ELF-1 (cell line): ENCODE measurements at places on chromosomes 1 and 21.

DNA sequence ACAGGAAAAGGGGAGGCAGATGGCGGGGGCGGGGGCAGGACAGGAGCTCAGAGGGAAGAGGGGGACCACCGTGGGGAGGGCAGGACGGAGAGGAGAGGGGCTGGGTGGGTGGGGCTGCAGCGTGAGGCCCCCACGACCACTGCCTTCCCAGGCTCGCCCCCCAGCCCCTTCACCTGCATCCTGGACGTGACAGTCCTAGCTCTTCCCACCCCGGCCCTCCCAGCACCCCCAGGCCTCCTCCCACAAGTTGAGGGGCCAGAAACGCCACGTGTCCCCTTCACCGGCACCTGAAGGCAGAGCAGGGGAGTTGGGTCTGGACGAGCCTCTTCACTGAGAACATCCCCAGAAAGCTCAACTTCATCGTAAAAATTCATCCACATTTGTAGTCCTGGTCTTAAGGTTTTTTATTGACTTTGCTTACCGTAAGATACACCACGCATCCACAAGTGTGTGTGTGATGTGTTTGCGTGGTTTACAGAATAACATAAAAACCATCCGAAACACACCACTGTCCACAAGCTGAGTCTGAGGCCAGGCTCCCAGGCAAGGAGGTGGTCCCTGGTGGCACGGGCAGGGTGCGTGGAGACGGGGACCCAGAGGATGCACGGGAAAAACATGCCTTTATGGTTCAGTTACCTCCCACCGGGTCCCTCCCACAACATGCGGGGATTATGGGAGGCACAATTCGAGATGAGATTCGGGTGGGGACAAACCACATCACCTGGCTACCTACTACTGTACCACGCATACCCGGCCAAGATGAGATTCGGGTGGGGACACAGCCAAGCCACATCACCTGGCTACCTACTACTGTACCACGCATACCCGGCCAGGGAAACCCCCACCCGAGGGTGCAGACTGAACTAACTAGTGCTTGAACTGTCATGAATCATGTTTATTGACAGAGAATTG lies 13.9 kb upstream of the COL18A1 start:
- no peak for DNase-seq

DNA sequence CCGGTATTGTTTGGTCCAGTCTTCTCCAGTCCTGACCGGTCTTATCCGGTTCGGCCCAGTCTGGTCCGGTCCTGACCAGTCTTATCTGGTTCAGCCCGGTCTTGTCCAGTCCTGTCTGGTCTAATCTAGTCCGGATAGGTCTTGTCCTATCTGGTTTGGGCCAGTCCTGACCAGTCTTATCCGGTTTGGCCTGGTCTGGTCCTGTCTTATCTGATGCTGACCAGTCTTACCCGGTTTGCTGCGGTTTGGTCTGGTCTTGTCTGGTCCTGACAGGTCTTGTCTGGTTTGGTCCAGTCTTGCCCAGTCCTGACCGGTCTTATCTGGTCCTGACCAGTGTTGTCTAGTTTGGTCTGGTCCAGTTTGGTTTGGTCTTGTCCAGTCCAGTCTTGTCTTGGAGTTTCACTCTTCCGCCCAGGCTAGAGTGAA lies 30.1 kb downstream of the DHX9 start:
- DNase-seq = peak; percentile 73

- peak; percentile 91 for DNase-seq
Measured at GRCh38 chr1:42165511-42166210, 1.1 kb upstream of the GUCA2A start.

GRCh38 chr1:54850069-54850730 lies 36.8 kb downstream of the DHCR24 start:
- DNase-seq = no peak

- DNase-seq = no peak
Measured at GRCh38 chr1:59693406-59693805, 121.3 kb upstream of the HOOK1 start.
